ENCODE measurements at places on chromosomes 6 and 20. TPM values are rescaled to one million over a fixed set of nuclear protein-coding genes. Genes with fewer than 3 reads are reported as not detected.

The EPPIN gene
- not detected for total RNA-seq

The OR2J3 gene
- not detected for total RNA-seq

The IL17A gene
- not detected for total RNA-seq

The RBPJL gene
- not detected for total RNA-seq

The KIF13A gene
- 85.9 TPM for total RNA-seq

The SEMG1 gene
- not detected for total RNA-seq

DNA sequence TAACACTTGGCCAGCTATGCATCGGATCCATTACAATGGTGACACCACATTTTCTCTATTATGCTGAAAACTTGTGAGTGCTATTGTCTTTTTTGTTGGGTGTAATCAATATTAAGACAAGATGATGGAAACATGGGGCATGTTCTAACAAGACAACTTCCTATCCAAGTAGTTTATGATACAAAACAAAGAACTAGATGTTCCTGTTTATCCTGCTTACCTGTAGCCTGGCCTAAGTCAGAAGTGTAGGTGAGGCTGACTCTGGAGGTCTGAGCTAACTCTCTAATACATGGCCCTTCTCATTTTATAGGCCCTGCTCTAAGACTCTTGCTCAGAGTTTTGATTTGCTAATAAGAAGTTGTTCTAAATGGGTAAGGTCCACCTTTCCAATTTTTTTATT lies 242.4 kb upstream of the STXBP5 start:
- DNase-seq = no peak

GRCh38 chr6:111171577-111172400 lies 84.5 kb downstream of the SLC16A10 start:
- no peak for DNase-seq

GRCh38 chr20:51087266-51087665 lies 64.4 kb upstream of the KCNG1 start:
- no peak for DNase-seq

- peak; percentile 54 for DNase-seq
Measured at GRCh38 chr6:125154118-125154760, 666 bp downstream of the TPD52L1 start.

GRCh38 chr6:95087394-95088097 lies 489.8 kb upstream of the MANEA start:
- DNase-seq = no peak

DNA sequence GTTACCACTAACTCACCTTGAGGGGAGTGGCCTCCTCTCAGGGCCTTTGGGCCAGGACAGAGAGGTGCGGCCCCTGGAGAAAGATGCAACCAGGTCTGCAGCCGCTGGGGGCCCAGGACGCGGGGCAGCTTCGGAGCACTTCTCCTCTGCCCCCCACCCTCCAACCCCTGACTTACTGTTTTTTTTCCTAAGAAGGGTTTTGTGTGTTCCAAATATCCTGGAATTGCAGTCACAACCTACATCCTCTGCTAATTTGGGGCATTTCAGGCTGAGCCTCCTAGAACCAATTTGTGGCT lies 1.7 kb downstream of the LINC00237 start:
- DNase-seq = no peak

GRCh38 chr20:59520814-59521213 lies 83.5 kb upstream of the PHACTR3 start:
- DNase-seq = no peak

GRCh38 chr6:27502508-27503435 lies 29.9 kb upstream of the ZNF184 start:
- peak; percentile 68 for DNase-seq

DNA sequence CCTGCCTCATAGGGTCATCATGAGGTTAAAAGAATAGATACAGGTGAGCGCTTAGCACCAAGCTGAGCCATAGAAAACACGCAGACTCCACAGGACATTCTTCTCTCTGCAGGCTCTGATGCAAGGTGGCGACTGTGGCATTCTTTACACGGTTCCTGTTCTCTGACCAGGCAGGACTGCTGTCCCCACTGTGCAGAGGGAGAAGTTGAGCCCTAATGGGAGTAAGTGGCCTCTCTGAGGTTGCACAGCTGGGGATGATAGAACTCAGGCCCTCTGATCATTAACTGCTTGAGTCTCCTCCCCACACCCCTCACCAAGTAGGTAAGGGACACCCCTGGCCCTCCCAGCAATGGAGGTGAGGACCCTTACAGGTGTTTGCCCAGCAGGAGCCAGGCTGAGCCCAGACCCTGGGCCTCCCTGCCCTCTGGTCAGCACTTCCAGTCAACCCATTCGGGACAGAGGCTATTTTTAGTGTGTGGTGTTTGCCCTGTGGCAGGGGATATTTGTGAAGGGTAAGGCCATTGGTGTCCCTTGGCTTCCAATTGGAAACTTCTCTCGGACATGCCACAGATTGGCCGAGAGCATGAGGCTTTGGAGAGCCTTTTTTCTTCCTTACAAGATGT lies 116.8 kb downstream of the VEGFA start:
- DNase-seq = no peak

DNA sequence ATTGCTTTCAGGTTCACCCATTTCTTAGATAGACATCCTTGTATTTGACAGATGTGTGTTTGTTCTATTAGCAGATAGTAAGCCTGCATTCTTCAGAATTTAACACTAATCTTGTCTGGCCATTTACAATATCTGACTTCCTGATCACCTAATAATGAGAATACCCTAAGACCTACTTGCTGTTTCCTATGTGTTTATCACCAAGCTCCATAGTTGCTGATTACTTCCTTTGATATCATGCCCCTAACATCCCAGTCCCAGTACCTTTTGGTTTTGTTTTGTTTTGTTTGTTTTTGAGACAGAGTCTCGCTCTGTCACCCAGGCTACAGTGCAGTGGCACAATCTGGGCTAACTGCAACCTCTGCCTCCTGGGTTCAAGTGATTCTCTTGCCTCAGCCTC lies 143.6 kb upstream of the DST start:
- DNase-seq = no peak

DNA sequence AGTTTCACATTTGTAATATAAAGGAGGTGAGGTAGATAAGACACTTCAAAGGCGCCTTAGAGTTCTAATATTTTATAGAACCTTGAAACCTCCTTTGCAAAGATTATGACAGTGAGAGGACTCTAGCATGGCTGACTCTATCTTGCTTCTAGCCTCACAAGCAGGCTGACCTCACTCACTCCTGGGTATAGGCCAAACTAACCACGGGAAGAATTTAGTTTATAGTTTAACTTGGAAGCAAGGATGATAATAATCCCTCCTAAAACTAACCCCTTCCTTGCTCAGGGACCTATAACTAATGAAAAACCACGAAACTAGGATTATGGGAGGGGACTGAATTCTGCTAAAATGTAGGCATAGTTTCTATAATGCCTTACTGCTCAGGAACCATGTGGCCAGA lies 84.3 kb downstream of the FILIP1 start:
- DNase-seq = no peak

- DNase-seq = no peak
Measured at GRCh38 chr20:48823476-48823875, 4.3 kb downstream of the PREX1 start.

DNA sequence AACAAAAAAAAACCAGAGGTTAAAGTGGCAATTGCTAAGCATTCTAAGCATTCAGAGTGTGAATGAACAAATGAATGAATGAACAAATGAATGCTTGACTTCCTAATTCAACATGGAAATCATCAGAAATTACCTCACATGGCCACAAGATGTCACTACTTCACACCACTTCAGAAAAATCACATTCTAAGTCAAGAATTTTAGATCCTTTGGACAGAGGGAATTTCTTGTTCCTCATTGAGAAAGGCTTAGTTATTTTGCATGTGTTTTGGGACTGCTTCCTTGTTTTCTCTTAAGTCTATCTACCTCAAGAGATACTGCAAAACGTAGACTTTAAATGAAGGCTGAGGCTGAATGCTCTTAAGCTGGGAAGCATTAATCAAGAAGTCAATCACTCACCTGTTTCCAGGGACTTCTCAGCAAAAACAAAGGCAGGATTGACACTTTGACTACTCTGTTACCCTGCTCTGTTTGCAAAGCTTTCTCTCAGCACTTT lies 120.2 kb downstream of the MBOAT1 start:
- DNase-seq = no peak

DNA sequence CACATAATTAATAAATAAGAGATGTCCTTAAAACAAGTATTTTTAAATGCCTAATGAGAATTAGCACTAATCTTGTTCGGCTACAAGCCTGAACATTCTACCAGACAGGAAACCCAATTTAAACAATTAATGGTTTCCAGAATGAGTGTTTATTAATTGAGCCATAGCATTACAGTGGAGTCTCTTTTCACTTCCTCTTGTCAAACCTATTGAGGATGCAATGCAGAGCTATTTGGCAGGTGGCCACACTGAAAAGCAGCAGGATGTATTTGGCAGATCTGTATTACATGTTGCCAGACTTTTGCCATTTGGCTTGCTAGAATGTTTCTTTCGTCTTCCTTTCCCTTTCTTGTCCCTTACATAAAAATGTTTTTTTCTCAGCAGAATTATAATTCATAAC lies 475.2 kb upstream of the MARCKS start:
- no peak for DNase-seq
